Stomach (tissue), 19 donors: ENCODE measurements at places on chromosomes 1 and 21. TPM values are rescaled to one million over a fixed set of nuclear protein-coding genes. Genes with fewer than 3 reads are reported as not detected.
A peak's percentile ranks its signal among the peaks of the same experiment; 100 is the strongest.

BGLAP gene
- not detected for total RNA-seq

DNA sequence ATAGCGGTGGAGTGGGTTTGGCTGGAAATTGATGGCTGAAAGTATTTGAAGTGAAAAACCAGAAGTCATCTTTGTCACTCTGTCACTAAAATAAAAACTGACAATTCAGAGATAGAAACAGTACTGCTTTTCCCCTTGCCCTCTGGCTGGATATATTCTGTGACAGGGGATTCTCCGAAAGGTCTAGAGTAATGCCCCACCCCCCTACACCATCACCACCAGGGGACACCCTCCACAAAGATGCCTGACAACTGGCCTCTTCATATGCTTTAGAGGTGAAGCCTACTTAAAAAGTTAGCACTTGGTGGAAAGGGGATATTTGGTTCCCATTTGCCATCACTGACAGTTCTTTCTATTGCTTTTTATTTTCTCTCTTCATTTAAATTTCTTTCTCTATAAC is 73.5 kb downstream of the SGIP1 start:
- no peak for DNase-seq

GRCh38 chr1:117661027-117661426 is 55.2 kb downstream of the TENT5C start:
- DNase-seq, result no peak

TBX15 gene
- not detected for total RNA-seq

DNA sequence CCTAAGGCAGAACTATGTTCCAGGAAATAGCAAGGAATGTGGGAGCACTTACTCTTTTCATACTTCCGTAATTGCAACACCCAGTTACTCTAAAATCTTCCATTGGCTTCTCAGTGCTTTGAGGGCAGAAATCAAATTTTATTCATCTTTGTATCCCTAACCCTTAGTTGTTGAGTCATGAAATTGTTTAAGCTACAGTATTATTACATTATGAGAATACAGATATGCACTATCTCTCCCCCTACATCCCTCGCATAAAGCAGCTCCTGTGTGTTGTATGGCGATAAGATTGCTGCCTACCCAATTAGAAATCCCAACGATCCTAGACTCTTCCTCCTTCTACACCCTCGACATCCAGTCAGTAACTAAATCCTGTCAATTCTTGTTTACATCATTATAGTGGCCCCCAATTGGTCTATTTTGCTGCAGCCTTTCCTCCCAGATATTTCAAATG is 2.6 kb downstream of the AIDA start:
- DNase-seq, result no peak

DNA sequence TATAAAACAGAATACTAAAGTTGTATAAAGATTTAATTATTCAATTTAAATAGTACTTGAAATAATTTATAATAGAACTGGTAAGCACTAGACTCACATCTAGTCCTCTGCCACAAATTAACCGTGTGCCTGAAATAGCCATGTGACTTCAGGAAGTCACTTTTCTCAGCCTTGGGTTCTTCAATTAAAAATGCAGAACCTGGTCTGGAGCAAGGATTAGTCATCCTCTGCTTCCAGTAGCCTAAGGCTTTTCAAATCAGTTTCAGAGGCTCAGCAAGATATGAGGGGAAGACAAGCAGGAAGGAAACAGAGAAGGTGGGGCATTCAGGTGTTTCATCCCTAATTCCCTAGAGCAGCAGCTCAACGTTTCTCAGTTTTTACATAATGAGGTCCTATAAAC is 23.0 kb downstream of the DPH5 start:
- DNase-seq, result no peak

ANGEL2 gene
- 51.9 TPM for total RNA-seq

DNA sequence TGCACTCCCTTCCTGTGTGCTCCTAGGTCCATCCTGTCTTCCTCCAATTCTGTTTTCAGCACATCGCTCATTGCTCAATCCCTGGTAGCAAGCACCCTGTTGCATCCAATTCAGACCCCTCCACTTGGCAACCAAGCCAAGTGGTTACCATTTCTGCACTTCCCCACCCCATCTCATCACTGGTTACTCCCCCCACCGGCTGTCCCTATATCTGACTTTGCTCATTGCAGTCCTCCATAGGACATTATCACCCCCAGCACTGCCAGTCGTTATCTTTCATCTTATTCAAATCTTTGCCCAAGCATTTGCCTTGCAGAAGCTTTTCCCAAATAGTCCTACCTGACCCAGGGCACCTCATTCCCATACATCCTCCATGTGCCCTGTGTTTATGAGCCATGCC is 2.1 kb upstream of the TMEM9 start:
- DNase-seq, result no peak

DNA sequence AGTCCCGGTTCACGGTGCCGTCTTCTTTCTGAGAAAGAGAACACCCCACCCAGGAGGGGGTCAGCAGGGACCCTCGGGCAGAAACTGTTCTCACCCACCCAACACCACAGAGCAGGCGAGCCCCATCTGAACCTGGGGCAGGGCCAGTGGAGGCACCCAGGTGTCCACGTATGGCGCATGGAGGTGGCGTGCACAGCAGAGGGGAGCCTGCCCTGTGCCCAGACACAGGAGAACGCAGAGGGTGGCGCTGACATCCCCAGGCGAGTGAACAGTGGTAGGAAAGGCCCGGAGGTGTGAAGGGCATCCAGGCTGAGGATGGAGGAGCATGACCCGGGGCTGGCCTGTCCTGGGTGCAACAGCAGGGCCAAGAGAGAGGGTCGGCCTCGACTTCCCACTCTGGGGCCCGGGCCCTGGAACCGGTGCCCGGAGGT is 91.1 kb downstream of the STUM start:
- DNase-seq, result no peak

PDE4B gene
- 0.45 TPM for total RNA-seq

GRCh38 chr1:80896781-80897356 is 903.9 kb upstream of the ADGRL2 start:
- DNase-seq, result no peak

EXO1 gene
- total RNA-seq, result 1.4 TPM

- DNase-seq, result no peak
Measured at GRCh38 chr1:86924324-86924960, 10.0 kb downstream of the HS2ST1 start.

DNA sequence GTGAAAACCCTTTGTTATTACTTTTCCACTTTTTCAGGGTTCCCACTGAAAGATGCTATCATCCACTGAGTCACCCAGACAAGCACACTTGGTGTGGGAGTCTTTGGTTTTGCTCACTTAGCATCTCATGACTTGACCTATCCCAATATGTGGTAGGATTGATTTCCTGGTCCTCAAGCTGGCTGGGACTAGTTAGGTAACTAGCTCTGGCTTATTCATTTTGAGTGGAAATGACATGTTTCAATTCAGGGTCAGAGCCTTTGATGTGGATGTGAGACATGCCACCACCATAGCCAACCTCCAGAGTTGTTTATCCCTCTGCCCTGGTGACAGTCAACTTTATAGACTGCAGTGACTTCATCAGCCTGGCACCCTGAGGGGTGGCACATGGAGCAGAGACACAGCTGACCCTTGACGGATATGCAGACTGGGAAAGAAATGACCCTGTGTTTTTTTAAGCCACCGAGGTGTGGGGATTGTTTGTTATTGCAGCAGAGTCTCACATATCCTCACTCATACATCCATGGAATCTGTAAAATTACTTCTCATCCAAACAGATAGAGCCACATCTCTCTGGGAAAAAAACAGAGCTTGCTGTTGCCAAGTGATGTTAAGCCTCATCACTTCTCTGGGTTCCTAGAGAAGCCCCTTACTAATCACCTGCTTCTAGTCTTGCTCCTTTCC is 699.9 kb downstream of the MATN1 start:
- no peak for DNase-seq

GRCh38 chr1:204493145-204493983 is 1.2 kb downstream of the PIK3C2B start:
- peak; percentile 93 for DNase-seq

SLC50A1 gene
- total RNA-seq, result 47.9 TPM

- DNase-seq, result no peak
Measured at GRCh38 chr1:220067269-220068204, 21.2 kb upstream of the EPRS1 start.

DNA sequence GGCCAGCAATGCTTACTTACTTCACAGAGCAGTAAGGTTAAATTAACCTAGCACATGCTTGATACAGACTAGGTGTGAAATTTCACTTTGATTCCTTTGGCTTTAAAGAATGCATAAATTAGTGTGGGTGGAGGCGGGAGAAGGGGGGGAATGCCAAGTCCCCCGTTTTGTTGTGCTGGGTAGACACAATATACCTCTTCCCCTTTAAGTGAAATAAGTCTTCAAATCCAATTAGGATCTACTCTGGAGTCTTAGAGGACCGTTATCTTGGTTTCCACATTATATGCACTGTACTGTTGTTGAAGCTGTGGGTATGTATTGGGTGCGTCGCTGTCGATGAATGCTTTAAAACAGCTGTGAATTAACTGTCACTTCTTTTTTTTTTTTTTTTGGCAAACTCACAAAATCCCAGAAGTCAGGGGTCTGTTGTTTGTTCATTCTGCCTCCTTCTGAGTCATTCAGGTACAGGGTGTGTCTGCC is 1.6 kb upstream of the S1PR1 start:
- DNase-seq, result no peak

DNA sequence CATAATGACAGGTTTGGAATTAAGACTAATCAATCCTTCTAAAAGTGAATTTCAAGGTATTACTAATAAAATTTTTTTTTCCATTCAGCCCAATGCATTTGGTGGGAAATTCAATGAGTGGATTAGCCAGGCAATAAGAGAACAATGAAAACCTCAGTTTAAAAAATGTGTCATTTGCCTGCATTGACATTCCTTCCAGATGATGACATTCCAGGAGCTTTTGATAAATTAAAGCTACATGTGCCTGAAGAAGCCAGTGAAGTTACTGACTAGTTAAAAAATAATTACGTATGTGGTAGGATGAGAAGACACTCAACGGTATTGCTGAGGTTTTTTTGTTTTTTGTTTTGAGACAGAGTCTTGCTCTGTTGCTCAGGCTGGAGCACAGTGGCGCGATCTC is 37.9 kb upstream of the RC3H1 start:
- DNase-seq, result no peak

BMP8A gene
- not detected for total RNA-seq

GRCh38 chr1:209600541-209600940 is 17.0 kb downstream of the CAMK1G start:
- no peak for DNase-seq

- no peak for DNase-seq
Measured at GRCh38 chr1:29397981-29398380, 161.7 kb downstream of the PTPRU start.

LCE1B gene
- total RNA-seq, result not detected

DNA sequence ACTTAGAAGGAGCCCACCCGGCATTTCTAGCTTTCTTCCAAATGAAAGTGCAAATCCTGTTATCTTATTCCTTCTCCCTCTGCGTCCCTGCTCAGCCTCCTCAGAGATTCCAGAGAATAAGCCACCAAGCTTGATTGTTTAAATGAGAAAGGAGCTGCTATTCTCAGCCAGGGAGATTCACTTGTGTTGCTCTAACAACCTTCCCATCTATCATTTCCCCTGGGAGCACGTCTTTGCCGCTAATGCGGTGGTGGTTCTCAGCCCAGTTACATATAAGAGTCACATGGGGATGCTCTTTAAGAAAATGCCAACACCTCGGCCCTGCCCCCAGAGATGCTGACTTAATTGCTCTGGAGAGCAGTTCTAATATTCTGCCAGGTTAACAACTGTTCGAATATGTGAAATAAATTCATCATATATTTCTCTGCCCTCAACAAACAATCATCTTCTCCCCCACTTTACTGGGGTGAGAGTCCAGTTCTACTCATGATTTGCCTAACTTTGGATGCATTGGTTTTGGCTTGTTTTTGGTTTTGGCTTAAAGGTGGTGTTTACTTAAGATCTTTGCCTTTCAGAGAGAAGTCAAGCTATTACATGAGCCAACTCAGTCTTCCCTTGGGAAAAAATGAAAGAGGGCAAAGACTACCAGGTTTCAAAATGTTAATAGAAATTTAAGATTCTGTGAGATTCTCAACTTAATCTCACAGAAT is 213.9 kb downstream of the SEC16B start:
- no peak for DNase-seq

GRCh38 chr1:221696718-221697461 is 45.0 kb downstream of the DUSP10 start:
- no peak for DNase-seq

DNA sequence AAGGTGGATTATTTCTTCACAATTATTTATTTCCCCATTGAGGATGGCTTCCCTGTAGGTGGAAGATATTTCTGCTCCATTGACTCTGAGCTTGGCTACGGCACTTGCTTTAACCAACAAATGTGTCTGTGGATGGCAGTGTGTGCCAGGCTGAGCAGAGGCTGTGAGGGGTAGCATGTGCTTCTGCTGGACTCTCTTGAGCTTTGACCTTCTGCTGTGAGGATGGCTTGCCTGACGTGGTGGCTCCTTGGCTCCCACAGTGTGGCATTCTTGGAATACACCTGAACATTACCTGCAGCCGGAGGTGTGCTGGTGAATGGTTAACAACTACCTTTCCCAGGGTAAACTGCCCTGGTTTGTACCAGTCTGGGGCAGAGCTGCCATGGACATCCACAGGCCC is 46.8 kb downstream of the WDR3 start:
- DNase-seq, result no peak

DNA sequence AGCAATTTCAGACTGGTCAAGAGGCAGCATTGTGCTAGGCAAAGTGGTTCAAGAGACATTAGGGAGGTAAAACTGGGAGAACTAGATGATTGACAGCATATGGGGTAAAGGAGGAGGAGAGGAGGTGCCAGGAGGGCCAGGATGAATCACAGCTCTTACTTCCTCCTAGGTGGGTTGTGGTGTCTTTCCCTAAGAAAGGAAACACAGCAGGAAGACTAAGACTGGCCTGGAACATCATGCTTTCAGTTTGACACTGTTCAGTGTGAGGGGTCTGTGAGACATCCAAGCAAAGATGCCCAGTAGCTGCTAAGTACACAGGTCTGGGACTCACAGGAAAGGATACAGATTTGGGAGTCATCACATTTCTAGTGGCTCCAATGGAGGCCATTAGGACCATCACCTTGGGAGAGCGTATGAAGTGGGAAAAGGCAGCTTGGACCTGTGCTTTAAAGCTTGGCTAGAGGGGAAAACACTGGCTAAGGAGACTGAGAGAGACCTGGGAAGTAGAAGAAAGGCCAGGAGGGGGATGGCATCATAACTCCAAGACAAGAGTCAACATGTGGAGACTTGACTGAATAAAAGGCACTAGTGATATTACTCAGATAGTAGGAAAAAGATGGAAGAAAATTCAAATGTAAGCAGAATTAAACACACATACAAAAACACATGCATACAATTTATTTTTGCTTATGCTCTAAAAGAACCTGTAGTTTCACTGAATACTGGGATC is 17.3 kb downstream of the CD58 start:
- no peak for DNase-seq

NBPF4 gene
- total RNA-seq, result not detected

DNA sequence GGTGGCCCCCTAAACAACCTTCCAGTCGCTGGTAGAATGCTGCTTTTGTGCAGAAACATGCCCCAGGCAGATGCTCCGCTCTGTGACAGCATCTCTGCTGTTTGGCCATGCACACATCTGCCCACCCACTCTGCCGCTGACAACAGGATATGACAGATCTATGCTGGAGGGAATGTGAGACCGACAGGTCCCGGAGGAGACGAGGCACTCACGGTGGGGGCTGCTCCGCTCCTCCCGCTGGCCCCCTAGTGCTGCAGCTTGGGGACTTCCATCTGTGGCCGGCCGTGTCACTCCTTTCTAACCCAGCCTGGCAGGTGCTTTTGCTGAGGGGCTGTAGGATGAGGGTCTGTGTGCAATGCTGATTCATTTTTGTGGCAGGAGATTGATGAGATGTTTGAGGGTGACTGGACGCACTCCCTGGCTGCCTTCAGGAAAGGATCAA is 49.1 kb upstream of the DMRTB1 start:
- peak; percentile 38 for DNase-seq
